ENCODE measurements at places on chromosomes 5 and 9. TPM values are rescaled to one million over a fixed set of nuclear protein-coding genes. Genes with fewer than 3 reads are reported as not detected.

Gene CRB2
- total RNA-seq = 5.4 TPM

Gene WDR38
- 0.25 TPM for total RNA-seq

Gene TAF11L5
- not detected for total RNA-seq

Gene PCDHAC2
- total RNA-seq = 28.8 TPM

Gene ORM2
- total RNA-seq = not detected

Gene SPATA6L
- 9.1 TPM for total RNA-seq

Gene MEIKIN
- total RNA-seq = not detected

Gene TAF1L
- 0.25 TPM for total RNA-seq

Gene HAVCR1
- total RNA-seq = 0.25 TPM

Gene ZMYND19
- total RNA-seq = 12.8 TPM

Gene SMIM33
- not detected for total RNA-seq

Gene IFNA16
- not detected for total RNA-seq

Gene CRHBP
- total RNA-seq = 4.9 TPM

Gene KCNT1
- total RNA-seq = 3.9 TPM

Gene SLC25A2
- not detected for total RNA-seq

Gene LRRC70
- total RNA-seq = 3.2 TPM

Gene FBXW2
- total RNA-seq = 46.0 TPM

Gene C9orf85
- 13.3 TPM for total RNA-seq

Gene CDC20B
- total RNA-seq = 0.25 TPM

Gene WWC1
- total RNA-seq = 60.5 TPM

Gene ZNF454
- total RNA-seq = 15.0 TPM

Gene SMIM15
- 23.8 TPM for total RNA-seq

Gene PRR16
- 1.2 TPM for total RNA-seq

Gene QRFP
- total RNA-seq = not detected

Gene ECSCR
- 3.4 TPM for total RNA-seq

Gene FBP2
- not detected for total RNA-seq

Gene SYK
- 1.2 TPM for total RNA-seq

Gene PDE8B
- total RNA-seq = 8.9 TPM

Gene MAMDC2
- total RNA-seq = 2.5 TPM

Gene TLX3
- not detected for total RNA-seq

Gene MCC
- total RNA-seq = 10.3 TPM

Gene HK3
- total RNA-seq = 0.49 TPM

Gene MED10
- total RNA-seq = 14.5 TPM

Gene PRRX2
- total RNA-seq = 0.25 TPM

All from temporal lobe (tissue), 4 donors.